Activated CD8-positive, alpha-beta memory T cell treated with anti-CD3 and anti-CD28 coated beads for 1 hour (primary cell): ENCODE measurements at places on chromosomes 2 and 18.

- no peak for DNase-seq
Measured at GRCh38 chr2:233235977-233236376, 15.5 kb upstream of the ATG16L1 start.

DNA sequence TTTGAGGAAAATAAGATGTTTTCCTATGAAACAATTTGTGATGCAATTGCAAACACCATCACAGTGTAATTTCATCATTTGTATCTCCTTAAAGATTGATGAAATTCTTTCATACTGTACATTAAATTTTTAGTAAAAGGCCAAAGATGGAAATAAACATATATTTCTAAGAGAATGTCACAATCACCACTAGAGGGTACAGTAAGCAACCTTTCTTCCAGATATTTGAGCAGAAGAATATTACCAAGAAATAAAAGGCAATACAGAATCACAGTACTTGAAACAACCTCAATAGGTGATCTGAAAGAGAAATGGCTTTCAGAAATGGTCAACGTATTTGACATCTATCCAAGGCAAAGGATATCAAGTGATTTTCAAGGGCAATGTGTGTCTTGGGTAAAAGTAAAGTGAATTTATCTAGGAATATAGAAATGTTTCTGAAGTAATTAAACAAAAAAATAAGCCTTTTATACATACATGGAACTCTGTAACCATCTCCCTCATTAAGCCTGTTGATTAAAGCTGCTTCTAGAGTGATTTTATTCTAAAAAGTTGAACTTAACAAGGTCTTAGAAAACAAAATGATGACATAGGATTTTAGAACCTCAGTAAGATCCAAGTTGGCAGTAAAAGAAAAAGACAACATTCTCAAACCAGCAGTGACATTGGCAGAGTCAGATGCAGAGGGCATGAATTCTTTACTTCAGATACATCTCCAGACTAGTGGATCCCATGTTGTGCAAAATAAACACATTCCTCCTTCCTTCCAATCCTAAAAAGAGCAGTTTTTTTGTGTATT lies 90.3 kb upstream of the SESTD1 start:
- DNase-seq, result no peak

DNA sequence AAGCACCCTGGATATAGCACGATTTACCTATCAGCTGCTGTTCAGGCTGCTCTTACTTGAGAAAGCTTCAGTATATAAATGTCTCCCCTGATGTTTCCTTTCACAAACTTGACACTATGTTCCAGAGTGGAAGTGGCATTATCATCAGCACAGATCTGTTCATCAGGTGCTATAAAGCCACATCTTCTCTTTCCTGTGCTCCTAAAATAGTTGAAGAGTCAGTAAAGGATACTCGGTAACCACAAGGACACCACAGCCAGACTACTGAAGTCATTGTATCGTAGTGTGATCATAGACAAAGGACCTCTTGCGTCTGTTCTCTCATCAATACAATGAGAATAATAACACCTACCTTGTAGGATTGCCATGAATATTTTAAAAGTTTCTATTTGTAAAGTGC lies 841.0 kb upstream of the CELF4 start:
- DNase-seq, result no peak

DNA sequence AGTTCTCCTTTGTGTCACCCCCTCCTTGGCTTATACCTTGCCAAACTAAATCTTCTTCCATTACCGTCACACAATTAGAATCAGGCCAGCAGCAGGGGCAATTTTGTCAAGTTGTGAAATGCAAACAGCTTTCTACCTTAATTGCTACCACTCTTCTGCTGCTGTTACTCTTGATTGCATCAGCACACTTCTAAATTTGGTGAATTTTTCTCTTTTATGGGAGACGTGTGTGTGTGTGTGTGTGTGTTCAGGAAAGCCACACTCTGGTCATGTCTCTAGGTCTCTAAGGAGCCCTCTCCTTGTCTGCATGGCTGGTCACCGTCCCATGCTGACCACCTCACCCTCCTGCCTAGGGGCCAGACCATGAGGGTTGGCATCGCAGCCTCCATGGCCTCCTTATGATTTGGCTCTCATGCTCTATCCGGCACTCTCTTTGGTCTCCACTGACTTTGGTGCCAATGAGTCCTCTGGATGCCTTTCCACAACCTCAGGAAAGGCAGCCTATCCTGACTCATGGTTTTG lies 87.7 kb downstream of the GATA6 start:
- no peak for DNase-seq

DNA sequence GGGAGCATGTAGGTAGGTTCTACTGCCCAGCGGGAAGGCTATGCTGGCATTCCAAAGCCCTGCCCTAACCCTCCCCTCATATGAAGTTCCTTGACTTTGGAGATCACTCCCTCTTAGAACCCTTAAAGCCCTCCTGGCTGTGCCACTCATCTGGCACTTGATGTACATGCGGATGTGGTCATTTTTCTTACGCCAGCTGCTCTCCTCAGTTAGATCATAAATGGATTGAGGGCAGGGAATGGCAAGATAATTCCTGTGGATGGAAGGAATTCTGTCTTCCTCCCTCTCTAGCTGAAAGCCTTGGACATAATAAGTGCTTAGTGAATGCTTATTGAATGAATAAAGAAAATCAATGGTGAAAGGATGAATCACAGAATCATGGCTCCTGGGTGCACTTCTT lies 51.6 kb downstream of the SLC4A3 start:
- DNase-seq, result no peak

GRCh38 chr2:115584507-115584906 lies 1142.1 kb downstream of the DPP10 start:
- DNase-seq, result no peak

DNA sequence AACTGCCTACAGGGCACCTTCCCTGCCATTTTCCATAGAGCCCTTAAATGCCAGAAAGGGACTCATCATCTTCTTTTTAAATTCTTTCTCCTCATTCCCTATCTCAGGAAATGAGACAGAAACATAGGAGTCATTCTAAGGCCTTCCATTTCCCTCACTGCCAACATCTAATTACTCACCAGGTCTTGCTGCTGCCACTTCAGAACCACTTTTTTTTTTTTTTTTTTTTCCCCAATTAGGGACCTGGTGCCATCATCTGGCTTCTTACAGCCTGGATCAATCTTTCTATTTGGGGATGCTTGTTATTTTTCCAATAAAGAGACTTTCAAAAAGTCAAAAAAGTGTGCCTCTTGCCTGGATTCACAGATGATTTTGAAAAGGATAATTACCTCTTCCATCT lies 373.4 kb downstream of the LPIN1 start:
- DNase-seq, result no peak
